G401 (cell line): ENCODE measurements at places on chromosomes 11 and 22. TPM values are rescaled to one million over a fixed set of nuclear protein-coding genes. Genes with fewer than 3 reads are reported as not detected.

GRCh38 chr11:31214372-31214771 is 155.2 kb downstream of the DCDC1 start:
- no peak for DNase-seq

GRCh38 chr22:26753125-26753862 is 95.9 kb downstream of the MIAT start:
- DNase-seq, result no peak

DNA sequence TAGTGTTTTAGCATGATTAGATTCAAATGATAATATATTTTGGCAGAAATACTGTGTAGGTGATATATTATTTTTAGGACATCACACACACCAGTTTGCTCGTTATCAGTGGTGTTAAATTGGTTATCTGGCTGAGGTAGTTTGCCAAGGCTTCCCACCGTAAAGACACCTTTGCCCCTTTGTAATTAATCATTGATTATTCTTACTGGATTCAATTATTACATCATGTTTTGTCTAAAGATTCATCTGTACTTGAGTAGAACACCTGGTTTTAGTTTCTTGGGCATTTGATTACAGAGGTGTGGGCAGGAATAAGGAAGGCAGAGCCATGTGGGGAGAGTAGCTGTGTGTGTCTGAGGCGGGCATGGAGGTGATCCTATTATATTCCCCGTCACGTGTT is 39.5 kb upstream of the ST14 start:
- DNase-seq, result no peak

DNA sequence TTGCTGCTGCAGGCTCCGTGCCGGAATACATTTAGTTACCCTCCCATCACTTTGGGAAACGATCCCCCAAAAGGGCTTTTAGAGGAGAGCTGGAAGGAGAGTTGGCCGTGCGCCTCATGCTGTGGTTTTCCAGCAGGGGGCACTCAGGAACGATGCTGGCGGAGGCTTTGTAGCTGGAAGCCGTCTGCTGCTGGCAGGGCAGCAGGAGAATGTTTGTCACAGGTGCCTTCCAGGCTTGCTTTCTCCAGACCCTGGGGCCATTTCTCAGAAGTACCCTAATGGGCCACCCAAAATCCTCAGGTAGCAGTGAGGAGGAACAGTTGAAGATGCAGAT is 30.0 kb upstream of the CABP7 start:
- peak; percentile 82 for DNase-seq

- DNase-seq, result peak; percentile 27
These were observed 37.8 kb downstream of the SLC5A1 start for GRCh38 chr22:32080904-32081303.

DNA sequence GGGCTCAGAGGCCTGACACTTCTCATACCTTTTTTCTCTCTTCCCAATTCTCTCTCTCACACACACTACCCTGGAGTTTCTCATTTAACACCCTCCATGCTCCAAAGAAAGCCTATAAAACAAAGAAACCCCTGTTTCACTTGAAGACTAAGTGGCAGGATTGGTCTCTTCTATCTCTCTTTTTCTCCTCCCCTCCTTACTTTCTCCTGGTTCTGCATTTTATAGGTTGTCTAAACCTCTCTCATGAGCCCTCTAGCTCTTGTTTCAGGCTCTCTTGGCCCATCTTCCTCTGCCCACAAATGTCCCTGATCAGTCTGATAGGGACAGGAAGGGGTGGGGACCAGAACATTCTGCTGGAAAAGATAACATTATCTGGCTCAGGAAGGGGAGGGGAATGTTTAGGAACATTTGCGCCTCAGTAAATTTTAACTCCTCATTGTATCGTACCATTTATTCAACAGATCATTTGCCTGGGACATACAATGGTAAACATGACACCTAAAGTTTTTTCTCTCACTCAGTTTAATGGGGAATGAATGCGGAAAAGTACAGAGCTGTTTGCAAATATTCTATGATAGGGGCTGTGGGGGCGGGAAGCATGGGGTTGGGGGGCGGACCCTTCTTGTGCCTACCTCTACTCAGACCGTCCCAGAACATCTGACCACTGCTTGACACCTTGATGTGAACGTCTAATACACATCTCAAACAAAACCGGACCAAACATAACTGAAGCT is 10.8 kb downstream of the CRYBA4 start:
- no peak for DNase-seq

DNA sequence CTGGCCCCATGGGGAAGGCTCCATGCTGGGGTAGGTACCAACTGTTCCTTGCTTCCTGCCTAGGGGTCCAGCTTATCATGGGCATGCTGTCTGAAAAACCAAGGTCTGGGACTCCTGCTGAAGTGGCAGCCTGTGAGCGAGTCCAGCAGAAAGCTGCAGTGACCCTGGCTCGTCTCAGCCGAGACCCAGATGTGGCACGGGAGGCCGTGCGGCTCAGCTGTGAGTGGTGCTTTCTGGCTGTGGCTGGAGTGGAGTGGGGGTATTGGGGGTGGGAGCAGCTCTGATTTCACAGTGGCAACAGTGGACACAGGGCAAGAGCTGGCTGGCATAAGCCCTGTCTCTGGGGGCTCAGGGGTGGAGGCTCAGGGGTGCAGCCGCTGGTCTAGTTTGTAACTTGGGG is 124.1 kb downstream of the INSC start:
- DNase-seq, result no peak

GRCh38 chr11:65485920-65486219 is 13.0 kb upstream of the MALAT1 start:
- peak; percentile 70 for DNase-seq

DNA sequence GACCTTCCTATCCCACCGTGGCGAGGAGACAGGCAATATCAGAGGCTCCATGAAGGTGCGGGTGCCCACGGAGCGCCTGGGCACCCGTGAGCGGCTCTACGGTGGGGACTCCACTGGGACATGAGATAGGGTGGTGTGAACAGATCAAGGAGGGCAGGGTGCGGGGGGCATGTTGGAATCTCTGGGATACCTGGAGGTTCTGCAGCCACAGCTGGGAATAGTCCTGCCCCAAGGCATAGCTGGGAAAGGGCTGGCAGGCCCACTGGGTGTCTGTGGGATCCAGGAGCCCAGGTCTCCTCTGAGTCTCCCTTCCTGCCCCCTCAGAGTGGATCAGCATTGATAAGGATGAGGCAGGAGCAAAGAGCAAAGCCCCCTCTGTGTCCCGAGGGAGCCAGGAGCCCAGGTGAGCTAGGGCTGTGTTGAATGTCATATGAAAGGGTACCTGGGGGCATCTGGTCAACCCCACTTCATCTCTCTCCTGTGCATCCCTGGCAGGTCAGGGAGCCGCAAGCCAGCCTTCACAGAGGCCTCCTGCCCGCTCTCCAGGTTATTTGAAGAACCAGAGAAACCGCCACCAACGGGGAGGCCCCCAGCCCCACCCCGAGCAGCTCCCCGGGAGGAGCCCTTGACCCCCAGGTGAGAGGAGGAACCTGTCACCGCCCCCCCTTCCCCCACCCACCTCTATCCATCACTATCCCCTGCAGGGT is 8.5 kb downstream of the PHOX2A start:
- DNase-seq, result no peak

DNA sequence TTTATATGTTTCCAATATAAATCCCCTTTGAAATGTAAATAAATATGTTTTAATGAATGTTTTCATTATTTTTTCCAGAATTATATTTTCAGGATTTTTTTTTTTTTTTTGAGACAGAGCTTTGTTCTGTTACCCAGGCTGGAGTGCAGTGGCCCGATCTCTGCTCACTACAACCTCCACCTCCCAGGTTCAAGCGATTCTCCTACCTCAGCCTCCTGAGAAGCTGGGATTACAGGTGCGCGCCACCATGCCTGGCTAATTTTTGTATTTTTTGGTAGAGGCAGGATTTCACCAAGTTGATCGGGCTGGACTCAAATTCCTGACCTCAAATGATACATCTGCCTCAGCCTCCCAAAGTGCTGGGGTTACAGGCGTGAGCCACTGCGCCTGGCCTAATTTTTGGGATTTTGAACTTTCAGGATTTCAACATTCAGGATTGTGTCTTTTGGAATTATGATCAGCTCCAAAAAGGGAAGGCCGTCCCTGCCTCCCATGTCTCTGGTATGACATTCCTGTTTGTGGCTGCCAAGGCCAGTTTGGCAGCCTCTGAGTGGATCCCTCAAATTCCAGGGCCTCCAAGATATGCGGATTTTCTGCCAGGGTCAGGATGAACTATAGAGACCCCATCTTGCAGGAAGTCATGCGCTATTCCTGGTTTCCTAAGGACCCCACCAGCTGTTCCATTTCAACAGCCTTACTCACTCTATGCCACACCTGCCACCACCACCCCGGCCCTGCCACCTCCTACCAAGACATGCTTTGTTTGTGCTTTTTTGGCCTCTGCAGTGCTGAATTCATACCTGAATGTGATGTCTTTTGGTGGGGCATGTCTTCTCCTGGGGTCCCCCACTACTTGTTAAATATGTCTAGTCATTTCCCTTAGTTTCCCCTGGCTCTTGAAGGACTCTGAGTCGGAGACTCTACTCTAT is 21.9 kb upstream of the TMPRSS4 start:
- DNase-seq, result no peak

DNA sequence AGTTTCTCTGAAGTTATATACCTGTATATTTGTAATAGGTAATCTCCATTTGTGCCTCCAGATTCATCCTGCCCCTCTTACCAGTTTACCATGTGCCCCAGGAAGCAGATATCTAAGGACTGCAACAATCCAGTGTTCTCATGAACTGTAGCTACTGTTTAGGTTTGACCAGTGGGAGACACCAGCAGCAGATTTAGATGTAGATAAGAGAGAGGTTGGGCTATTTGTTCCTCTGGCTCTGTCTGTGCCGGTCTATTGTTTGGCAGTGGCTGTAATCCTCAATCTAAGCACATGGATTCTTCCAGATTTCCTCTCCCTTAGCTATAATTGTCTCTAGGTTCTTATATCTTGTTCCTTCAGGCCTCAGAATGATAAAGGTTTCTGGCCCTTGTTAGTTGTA is 88.4 kb downstream of the ANO3 start:
- no peak for DNase-seq

GRCh38 chr22:39723899-39724351 is 153.4 kb downstream of the CACNA1I start:
- DNase-seq, result no peak

DNA sequence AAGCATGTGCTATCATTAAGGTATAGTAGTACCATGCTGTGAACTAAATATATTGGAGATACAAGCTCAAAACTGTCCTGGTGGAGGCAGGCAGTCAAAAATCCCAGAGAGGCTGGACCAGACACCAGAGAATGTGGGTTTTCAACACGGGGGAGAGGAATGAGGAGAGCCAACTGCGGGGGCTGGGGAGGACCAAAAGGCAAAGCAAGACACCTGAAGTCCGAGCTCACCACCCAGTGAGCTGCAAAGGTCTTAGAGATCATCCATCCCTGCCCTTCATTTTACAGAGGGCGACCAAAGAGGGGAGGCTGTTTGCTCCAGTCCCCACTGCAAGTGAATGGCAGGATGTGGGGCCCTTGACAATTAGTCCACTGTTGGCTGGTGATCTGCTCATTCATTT is 10.0 kb downstream of the RIBC2 start:
- DNase-seq, result no peak

GRCh38 chr22:31586137-31586920 is 75.7 kb downstream of the PISD start:
- peak; percentile 22 for DNase-seq

The PLEKHB1 gene
- 2.6 and 18.0 TPM in 2 replicates for total RNA-seq

The POU2AF3 gene
- total RNA-seq, result not detected in 2 replicates

The PYGM gene
- total RNA-seq, result 8.6 and 11.6 TPM in 2 replicates

The OR51B5 gene
- total RNA-seq, result not detected in 2 replicates

The HTR3B gene
- total RNA-seq, result not detected in 2 replicates

The FOLR3 gene
- total RNA-seq, result not detected in 2 replicates

The MYRF gene
- total RNA-seq, result 0.71 and 1.4 TPM in 2 replicates

The KCNJ1 gene
- not detected in 2 replicates for total RNA-seq
